ENCODE measurements at places on chromosomes 12 and 14.
A peak's percentile ranks its signal among the peaks of the same experiment; 100 is the strongest.

- DNase-seq, result peak; percentile 11
Observed at GRCh38 chr12:78870539-78870938, 6.0 kb downstream of the SYT1 start.

- peak; percentile 36 for DNase-seq
Observed at GRCh38 chr14:42299692-42300091, 693.0 kb downstream of the LRFN5 start.

DNA sequence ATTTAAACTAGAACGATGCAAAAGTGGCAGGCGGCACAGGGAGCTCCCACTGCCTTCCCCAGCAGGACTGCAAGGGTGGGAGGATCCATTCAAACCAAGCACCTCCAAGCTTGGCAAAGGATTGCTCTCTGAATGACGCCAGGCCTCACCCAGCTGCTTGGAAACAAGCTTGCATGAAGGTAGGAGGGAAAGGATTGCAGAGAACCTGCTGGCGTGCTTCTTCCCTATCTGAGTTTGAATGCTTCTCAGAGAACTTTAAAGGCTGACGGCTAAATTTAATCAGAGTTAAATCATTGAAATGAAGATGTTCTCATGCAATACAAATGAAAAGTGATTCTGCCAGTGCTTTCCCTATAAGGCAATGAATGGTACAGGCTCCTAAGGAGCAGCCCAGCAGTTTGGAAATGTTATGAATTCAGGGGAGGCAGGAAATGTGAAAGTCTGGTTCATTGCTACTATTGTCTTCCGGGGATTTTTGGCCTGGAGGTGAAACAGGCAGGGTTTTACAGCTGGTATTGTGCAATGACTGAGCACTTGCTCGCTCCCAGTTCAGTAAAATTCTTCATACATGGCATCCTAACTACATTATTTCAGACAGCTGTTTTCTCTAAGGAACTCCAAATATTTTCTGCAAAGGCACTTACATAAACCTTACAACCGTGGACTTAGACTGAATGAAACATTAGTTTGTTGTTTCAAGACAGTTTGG, 31.9 kb upstream of the DUSP6 start:
- DNase-seq, result no peak

- DNase-seq, result no peak
Observed at GRCh38 chr12:75865315-75865714, 166.3 kb downstream of the PHLDA1 start.

DNA sequence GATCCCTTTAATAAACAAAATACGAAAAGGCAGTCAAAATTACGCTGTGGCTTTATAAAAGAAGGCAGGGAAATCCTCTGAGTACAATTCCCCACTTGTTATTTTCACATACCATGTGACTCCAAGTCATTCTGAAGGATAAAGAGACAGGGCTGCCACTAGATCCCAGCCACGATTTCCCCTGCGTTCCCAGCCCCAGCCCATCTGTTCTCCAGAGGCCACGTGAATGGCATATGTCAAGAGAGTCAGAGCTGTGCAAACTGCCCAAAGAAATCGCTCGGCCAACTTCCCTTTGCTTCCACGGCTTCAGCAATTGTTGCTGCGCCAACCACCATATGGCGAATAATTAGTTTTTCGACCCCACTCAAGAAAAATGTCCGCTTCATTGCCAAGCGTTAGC, 161.3 kb downstream of the C12orf42 start:
- no peak for DNase-seq

DNA sequence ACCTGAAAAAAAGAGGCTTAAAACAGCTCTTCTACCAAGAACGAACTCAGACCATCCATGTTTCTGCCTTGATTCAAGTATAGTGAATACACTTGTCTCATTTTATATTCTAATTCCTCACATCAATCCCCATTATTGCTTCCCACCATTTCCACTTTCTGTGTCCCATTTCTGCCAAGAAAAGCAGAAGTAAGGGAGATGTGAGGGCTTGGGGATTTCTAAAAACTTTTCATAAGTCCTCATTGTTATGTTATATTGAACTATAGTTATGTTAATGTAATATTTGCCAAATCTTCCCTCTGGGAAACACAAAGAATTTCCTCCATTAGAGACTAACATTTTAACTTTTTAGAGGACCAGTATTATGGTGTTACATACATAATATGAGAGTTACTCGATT, 48.2 kb upstream of the PSMA6 start:
- no peak for DNase-seq

- peak; percentile 44 for DNase-seq
Observed at GRCh38 chr14:105475269-105476096, 862 bp downstream of the CRIP2 start.

DNA sequence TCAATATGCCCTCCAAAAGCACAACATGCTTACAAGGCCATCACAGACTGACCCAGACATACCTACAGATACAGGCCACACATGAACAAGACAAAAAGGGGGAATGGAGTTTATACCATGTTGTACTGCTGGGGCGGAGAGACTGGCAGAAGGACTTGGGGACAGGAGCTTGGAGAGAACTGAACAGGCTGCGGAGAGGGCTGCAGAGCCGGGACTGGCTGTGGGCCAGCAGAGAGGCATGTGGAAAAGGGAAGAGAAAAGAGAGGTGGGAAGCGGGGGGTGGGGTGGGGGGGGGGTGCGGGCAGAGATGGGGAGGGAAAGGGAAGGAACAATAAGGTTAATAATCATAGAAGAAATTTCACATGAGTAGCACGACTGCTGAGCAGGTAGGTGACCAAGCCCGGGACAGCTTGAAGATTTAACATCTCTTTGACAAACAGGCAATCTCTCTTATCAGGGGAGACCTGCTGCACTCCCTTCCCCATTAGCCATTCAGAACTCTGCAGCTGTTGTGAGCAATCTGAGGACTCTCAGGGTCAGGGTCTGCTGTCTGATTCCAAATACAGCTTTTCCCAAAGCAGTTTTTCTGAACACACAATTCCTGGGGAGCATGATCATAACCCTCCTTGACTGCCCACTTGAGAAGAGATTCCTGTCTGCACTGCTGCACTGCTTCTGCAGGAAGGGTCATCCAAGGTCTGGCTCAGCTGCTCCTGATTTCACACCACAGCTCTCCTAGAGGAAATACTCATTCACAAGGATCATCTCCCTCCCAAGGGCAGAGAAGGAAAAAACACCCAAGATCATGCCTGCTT, 21.6 kb upstream of the STAC3 start:
- no peak for DNase-seq
